ENCODE measurements at places on chromosomes 1 and 21. TPM values are rescaled to one million over a fixed set of nuclear protein-coding genes. Genes with fewer than 3 reads are reported as not detected.

The EFNA4 gene
- 4.7 TPM for total RNA-seq

DNA sequence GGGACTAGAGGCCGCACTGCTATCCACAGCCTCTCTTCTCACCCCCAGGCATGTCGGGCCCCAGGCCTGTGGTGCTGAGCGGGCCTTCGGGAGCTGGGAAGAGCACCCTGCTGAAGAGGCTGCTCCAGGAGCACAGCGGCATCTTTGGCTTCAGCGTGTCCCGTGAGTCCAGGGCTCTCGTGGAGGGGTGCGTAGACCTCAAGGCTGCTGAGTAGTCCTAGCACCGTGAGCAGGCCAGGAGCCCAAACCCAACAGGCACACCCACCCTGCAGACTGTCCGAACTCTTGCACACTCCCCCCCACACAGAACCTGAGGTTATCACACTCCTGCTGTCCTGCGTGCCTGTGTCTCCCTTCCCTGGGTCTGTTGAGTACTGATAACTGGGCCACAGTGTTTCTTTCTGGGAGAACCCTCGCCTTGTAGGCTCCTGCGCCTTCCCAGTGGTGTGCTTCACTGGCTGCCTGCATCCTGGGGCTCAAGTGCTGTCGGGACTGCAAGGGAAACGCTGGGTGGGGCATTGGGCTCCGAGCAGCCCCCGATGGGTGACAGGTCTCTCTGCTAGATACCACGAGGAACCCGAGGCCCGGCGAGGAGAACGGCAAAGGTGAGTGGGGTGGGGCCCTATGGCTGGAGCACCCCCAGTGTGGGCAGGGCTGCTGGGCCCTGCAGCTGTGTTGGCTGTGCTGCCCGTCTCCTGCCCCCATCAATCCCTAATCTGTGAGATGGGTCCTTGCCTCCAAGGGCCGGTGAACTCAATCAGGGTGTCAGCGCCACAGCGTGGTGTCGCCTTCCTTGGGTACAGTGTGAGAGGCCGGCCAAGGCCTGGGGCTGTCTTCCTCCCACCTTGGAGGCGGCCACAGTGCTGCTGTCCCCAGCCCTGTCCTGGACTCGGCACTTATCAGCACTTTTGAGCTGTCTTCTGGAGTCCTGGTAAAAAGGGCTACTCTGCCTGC is 4.0 kb upstream of the GJC2 start:
- no peak overlapping the region for H3K27ac ChIP-seq
- no peak for DNase-seq
- no peak overlapping the region for H3K4me3 ChIP-seq
- peaks cover 88% of the 10 kb centered on the region for H3K36me3 ChIP-seq
- peaks cover 13% of the 10 kb centered on the region for H3K4me1 ChIP-seq
- no peaks in the 10 kb centered on the region for H3K27me3 ChIP-seq

- H3K27me3 ChIP-seq: peaks cover 16% of the 10 kb centered on the region
- H3K4me1 ChIP-seq: no peaks in the 10 kb centered on the region
- peak; percentile 56 for DNase-seq
- no peaks in the 10 kb centered on the region for H3K36me3 ChIP-seq
- no peak overlapping the region for H3K4me3 ChIP-seq
- H3K27ac ChIP-seq: no peak overlapping the region
These were observed 67.3 kb upstream of the CNTN2 start for GRCh38 chr1:204975568-204976235.

DNA sequence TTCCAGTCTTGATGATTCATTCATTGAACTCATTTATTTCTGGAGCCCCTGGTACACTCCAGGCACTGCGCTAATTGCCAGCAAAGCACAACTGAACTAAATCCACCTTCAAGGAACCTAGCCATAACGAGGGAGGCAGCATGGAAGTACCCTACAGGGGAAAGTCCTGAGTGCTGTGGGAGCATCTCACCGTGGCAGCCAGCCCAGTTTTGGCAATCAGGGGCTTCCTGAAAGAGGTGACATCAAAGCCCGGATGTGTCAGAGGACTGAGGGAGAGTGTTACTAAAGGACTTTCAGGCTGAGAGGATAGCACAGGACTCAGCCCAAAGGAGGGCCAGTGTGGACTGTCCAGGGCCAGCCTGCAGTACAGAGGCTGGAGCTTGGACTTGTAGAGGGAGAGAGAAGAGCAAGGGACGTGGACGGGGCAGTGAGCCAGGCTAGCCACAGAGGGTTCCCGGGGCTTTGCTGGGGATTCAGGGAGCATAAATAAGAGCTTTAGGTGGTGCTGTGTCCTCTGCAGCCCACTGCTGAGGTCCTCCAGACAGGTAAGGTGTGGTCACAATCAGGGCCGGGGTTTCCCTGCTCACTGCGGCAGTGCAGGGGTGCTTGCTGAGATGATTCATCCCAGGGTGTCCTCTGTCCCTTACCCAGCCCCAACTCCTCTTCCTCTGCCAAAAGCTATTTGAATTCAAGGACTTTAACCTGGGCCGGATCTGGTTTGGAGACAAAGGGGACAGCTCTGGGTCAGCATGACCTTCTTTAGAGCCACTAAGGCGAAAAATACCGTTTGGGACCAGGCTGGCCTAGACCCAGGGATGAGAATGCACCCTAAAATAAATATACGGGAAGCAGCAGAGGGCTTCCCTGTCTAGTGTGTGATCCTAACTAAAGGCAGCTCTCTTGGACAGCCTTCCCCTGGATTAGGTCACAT is 128.3 kb downstream of the EDEM3 start:
- H3K36me3 ChIP-seq: no peaks in the 10 kb centered on the region
- H3K27me3 ChIP-seq: no peaks in the 10 kb centered on the region
- DNase-seq: no peak
- no peak overlapping the region for H3K27ac ChIP-seq

GRCh38 chr1:211951856-211952255 is 83.5 kb downstream of the INTS7 start:
- DNase-seq: no peak
- H3K27me3 ChIP-seq: no peaks in the 10 kb centered on the region
- no peak overlapping the region for H3K27ac ChIP-seq
- no peaks in the 10 kb centered on the region for H3K4me1 ChIP-seq
- H3K36me3 ChIP-seq: peaks cover 22% of the 10 kb centered on the region

DNA sequence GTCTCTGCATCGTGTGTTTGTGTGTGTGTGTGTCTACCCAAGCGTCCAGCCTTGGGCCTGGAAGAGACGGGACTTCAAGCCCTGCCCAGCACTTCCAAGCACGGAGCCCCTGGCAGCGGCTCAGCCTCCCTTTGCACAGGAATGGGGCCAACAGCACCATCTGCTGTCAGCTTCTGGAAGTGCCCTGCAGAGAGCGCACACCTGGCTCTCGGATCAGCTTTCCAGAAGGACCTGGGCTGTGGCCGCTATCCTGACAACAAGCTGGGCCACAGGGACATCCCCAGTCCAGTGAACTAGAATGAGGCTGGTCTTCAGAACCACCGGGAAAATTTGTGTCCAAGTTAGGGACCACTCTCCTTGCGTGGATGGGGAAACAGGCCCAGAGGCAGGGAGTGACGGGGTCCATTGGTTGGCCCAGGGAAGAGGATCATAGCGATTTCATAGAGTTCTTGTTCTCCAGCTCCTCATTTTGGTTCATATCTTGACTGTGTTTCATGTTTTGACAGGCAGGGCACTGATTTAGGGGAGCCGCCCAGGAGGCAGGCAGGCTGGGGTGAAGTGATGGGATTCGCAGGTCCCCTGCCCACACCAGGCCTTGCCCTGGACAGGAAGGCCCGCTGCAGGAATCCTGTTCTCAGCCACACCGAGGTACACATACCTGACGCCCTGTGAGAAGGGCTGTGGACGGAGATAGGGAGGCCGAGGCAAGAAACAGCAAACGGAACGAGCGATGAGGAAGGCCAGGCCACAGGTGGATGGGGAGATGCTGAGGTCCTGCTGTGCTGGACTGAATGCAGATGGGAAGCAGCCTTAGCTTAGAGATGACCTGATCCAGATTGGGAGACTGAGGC is 38.4 kb downstream of the TAS1R2 start:
- no peak overlapping the region for H3K27ac ChIP-seq
- no peaks in the 10 kb centered on the region for H3K36me3 ChIP-seq
- H3K4me1 ChIP-seq: no peaks in the 10 kb centered on the region
- peak; percentile 52 for DNase-seq
- H3K27me3 ChIP-seq: peaks cover 30% of the 10 kb centered on the region
- H3K4me3 ChIP-seq: no peak overlapping the region
